ENCODE measurements at places on chromosomes 4 and X.

DNA sequence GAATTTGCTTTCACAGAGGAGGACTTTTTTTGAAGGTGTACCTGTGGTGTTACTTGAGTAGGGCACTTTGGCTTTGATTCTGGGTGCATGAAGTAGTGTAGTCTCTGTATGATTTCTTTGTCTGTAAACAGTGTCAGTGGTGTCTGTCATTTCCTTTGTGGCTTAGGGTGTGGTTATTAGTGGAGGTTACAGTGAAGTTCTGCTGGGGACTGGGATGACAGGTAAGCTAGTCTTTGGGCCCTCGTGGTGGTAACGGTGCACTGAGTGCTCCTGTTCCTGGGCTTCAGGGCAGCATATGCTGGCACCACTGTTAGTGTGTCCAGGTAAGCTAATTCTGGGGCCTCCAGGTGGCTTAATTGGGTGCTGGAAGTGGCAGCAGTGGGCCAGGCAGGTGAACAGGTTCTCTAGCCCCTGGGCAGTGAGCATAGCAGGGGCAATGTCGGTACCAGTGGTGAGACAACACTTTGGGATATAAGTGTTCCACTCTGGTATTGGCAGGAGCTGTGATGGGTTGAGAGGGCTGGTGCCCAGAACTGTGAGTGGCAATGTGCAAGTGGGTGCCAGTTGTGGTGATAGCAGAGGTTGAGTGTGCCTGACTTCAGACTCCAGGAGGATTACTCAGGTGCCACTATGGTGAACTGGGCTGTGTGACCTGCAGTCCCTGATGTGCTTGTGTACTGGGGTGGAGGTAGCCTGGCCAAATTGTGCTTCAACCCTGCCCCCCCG, 26.0 kb upstream of the VSIG1 start:
- DNase-seq: no peak

GRCh38 chr4:138616775-138617174, 374.6 kb upstream of the SLC7A11 start:
- no peak for DNase-seq

- DNase-seq: no peak
These were observed 12.3 kb upstream of the XPNPEP2 start for GRCh38 chrX:129726307-129727111.

DNA sequence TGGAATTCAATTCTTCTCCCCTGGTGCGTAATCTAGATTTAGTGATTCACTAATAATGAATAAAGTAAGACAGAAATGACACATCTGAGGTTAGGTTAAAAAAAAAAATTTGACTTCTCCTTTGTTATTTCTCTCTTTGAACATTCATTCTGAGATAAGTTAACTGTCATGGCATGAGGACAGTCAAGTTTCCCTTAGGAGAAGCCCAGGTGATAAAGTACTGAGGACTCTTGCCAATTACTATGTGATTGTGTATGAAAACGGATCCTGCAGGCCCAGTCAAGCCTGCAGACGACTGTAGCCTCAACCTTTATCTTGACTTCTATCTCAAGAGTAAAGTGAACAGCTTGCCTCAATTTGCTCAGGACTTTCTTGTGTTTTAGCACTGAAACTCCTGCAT, 293.2 kb downstream of the PRR32 start:
- no peak for DNase-seq

DNA sequence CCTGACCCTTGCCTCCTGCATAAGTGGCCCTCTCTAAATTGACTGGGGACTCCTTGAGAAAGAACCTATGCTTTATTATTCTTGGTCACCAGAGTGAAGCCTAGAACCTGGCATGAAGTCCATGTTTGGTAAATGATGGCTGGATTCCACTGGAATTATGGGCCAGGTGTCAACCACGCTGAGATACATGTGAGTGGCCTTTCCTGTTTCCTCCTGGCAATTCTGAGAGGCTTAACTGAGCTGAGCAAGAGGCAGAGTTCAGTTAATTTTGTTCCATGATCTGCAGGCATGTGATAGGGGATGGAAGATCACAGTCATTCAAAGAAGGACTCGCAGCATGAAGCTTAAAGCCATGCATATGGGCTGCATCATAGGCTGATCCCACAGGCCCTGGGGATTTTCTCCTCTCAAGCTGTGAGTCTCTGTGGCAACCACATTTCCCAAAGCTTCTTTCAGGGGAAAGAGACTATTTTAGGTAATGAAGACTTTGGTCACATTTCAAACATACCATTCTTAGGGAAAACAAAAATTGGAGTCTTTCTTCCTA, 69.4 kb upstream of the CLNK start:
- no peak for DNase-seq

DNA sequence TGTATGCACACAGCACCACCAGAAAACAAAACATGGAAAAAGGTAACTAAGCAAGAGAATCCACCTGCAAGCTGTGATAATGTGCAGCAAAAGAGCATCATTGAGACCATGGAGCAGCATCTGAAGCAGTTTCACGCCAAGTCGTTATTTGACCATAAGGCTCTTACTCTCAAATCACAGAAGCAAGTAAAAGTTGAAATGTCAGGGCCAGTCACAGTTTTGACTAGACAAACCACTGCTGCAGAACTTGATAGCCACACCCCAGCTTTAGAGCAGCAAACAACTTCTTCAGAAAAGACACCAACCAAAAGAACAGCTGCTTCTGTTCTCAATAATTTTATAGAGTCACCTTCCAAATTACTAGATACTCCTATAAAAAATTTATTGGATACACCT, 90.2 kb downstream of the TET2 start:
- DNase-seq: no peak

- no peak for DNase-seq
These were observed 16.0 kb upstream of the SH3RF1 start for GRCh38 chr4:169286562-169287301.

DNA sequence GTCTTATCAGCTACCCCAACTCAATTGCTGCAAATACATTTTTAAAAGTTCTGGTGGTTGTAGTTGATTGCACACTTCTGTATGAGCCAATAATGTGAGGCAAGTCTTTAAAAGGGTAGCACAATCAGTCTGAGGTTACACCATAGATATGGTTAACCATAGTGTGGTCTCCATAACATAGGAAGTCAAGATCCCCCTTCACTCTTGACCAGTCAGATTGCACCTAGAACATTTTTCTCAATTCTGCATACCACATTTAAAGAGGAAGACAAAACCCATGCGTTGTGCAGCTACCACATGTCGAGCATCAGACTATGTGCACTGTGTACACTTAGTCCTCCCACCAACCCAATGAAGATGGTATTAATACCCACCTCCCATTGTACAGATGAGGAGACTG, 26.5 kb upstream of the CYBB start:
- no peak for DNase-seq

GRCh38 chrX:48475774-48476577, at the start of gene FTSJ1:
FTSJ1 (plus strand) TSS chrX:48476199; CDS start chrX:48478048, 1,849 bp downstream.
- DNase-seq: peak; percentile 88

GRCh38 chrX:68995780-68996551, 167.1 kb downstream of the EFNB1 start:
- DNase-seq: no peak

GRCh38 chr4:120922381-120923206, at the start of gene PRDM5:
PRDM5 (minus strand) TSS chr4:120922726; CDS start chr4:120922608, 118 bp downstream.
- no peak for DNase-seq

DNA sequence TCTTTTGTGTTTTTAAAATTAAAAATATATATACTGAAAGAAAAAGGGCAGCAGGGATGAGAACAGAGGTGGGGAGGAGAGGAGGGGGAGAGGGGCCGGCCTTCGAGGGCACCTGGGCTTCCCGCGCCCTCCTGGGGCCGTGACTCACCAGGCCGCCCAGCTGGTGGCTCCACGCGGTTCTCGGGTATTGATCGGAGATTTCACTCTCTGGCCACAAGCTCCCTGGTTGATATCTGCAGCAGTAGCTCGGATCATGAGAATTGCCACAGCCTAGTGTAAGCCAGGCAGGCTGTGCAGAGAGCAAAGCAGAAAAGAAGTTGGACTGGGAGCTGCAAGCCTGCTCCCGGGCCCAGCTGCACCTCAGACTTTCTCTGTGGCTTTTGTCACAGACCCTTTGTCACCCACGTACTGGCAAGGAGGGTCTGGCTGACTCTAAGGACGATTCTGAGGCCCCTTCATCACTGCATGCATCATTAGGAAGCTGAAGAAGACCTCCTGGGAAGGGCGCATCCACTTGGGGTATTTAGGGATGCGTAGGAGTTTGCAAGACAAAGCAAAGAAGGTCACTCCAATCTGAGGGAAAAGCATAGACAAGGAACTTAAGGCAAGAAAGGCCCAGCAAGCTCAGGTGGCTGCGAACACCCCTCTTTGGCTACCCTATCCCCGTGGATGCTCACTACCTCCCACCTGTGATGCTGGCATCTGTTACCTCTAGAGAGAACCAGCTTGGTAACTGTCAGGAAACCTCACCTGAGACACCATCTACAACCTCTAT, 71.7 kb downstream of the CPZ start:
- DNase-seq: no peak

DNA sequence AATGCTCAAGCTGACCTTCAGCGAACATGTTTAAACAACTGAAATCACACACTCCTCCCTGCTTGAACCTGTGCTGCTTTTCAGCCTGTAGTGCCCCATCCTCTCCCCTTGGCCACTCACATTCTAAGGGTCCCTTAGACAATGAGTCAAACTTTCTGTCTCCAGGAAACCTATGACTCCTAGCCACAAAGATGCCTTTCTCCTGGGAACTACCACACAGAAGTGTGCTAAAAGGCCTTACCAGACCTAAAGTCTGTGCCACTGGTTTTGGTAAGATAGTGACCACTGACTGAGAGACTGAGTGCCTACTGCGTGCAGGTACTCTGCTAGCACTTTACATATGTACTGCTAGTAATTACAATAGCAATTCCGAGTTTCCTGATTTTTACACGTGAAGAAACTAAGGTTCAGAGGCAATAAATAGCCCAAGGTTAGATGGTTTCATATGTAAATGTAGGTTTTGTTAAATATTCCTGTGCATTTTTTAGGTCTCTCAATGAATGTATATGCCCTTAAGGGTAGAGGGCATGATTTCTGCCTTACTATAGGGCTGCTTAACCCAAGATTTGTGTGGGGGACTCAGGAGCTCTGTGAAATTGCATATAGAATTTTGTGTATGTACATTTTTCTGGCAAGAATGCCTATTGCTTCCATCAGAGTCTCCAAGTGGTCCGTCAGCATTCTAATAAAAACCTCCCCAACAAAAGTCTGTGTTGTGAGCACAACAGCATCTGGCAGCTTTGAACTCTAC, 71.1 kb downstream of the NSG1 start:
- no peak for DNase-seq

DNA sequence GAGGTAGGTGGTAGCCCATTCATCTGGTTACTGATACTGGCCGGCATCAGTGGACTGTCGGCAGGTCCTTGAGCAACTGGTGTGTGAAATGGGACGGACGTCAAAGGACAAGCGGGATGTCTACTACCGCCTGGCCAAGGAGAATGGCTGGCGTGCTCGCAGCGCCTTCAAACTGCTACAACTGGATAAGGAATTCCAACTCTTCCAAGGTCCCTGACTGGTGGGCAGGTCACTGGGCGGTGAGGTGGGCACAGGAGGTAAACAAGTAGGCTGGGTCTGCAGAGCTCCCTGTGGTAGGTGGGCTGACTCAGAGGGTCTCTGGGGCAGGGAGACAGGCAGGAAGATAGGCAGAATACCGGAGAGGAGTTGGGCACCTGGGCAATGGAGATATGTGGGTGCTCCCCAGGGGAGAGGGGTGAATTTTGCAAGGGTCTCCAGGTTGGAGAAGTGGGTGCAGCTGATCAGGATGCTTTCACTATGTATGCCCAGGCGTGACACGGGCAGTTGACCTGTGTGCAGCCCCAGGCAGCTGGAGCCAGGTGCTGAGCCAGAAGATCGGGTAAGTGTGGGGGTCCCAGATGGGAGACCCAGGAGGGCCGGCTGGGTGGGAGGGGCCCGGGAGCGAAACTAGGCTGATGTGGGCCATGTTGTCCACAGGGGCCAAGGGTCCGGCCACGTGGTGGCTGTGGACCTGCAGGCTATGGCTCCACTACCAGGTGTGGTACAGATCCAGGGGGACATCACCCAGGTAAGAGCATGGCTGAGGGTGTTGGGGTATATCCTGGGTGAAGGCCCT, 2.2 kb downstream of the FTSJ1 start:
- DNase-seq: no peak

- no peak for DNase-seq
These were observed 112.8 kb upstream of the MAP3K15 start for GRCh38 chrX:19628011-19628575.

DNA sequence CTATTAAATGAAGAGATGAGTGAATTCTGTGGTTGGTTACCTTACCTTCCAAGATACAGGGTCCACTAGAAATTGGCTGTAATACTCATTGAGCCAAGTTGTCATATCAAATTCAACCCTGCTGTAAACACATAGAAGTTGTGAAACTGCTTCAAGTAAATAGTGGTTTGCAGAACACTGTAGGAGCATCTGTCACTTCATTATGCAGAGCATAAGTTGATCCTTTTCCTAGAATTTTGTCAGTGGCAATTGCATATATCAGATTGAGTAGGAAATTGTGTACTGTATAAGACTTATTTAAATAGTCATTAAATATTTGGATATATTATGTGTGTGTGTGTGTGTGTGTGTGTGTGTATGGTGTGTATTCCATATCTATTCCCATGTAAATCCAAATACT, 8.8 kb upstream of the XK start:
- DNase-seq: no peak

DNA sequence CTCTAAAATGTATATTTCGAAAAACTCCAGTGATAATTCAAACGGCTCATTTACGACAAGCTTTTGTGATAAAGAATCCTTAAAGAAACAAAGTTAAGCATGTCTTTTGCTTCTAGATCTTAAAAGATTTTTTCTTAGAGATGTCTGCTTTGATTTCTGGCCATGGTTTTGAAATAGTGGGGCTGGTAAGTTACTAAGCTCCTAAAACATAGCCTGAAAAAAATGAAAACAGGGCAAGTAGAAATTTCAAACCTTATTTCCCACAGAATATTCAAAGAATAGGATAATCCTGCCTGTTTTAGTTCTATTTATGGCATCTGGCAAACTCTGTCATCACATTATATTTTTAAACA, 318.3 kb downstream of the ARHGAP24 start:
- no peak for DNase-seq

- no peak for DNase-seq
These were observed 74.1 kb downstream of the ANOS1 start for GRCh38 chrX:8657883-8658282.

GRCh38 chrX:31228909-31229308, 157.1 kb upstream of the FTHL17 start:
- DNase-seq: no peak

DNA sequence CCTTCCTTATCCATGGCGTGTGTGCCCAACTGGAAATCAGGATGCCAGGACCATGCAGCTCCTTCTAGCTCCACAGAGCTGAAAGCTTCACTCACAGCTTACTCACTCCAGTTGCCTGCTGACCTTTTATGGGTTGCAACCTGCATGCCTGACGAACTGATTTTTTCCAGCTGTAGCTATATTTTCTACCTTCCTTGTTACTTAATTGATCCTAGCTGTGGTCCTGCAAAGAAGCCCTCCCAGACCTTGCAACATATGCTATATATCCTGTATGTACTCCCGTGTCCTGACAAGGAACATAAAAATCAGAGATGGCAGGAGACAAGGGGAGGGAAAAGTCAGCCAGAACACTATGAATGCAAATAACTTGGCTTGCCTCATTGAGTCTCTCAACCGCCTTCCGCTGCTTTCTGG, 135.3 kb upstream of the LDB2 start:
- DNase-seq: peak; percentile 86
